Activated T-helper 2 cell treated with anti-CD3 and anti-CD28 coated beads, Interferon-gamma antibody, Interleukin-2, Interleukin-4, amounts not matched to agents 10 μg/mL and 5 μg/mL and 100 μg/mL, durations not matched to agents 14 hours and 24 hours and 36 hours (primary cell): ENCODE measurements at places on chromosomes 4 and X. TPM values are rescaled to one million over a fixed set of nuclear protein-coding genes. Genes with fewer than 3 reads are reported as not detected.

Gene USP53
- total RNA-seq = 6.6 and 7.3 TPM in 2 replicates

Gene NR0B1
- not detected in 2 replicates for total RNA-seq

Gene SSX7
- not detected in 2 replicates for total RNA-seq

GRCh38 chr4:169254546-169254983 lies 16.2 kb downstream of the SH3RF1 start:
- no peak for DNase-seq
- H3K4me3 ChIP-seq = no peak overlapping the region
- H3K36me3 ChIP-seq = no peaks in the 10 kb centered on the region
- no peaks in the 10 kb centered on the region for H3K4me1 ChIP-seq

- no peak overlapping the region for H3K4me3 ChIP-seq
- DNase-seq = no peak
- H3K36me3 ChIP-seq = no peaks in the 10 kb centered on the region
- no peak overlapping the region for H3K27ac ChIP-seq
- H3K4me1 ChIP-seq = peaks cover 1% of the 10 kb centered on the region
These were observed 3.7 kb upstream of the PHOX2B start for GRCh38 chr4:41752081-41752836.

GRCh38 chrX:30655991-30656390 lies 2.8 kb downstream of the GK start:
- H3K36me3 ChIP-seq = peaks cover 35% of the 10 kb centered on the region
- no peak for DNase-seq
- H3K27me3 ChIP-seq = no peaks in the 10 kb centered on the region
- peak overlapping the region; percentile 72 for H3K27ac ChIP-seq

DNA sequence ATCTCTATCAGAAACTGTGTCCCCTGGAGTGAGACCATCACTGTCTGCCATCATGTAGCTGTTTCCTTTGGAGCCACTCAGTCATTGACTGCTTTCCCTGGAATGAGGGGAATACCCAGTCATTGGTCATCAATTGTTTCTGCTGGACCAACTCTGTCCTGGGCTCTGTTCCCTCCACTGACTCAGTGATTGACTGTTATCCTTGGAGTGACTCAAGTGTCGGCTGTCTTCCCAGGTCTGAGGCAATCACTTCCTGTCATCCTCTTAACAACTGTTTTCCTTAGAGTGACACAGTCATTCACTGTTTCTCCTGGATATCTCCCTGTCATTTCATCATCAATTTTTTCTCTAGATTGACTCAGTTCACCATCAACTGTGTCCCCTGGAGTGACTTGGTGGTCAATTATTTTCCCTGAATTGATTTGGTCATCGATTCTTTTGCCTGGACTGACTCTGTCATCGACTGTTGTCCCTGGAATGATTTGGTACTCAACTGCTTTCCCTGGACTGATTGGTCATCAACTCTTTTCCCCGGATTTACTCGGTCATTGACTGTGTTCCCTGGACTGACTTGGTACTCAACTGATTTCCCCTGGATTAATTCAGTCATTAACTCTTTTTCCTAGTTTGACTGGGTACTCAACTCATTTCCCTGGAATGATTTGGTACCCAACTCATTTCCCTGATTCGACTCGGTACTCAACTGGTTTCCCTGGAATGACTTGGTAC lies 327.9 kb upstream of the VCX start:
- H3K36me3 ChIP-seq = no peaks in the 10 kb centered on the region
- no peak for DNase-seq
- no peak overlapping the region for H3K27ac ChIP-seq
- no peaks in the 10 kb centered on the region for H3K4me1 ChIP-seq
- H3K4me3 ChIP-seq = no peak overlapping the region

- DNase-seq = no peak
- H3K4me3 ChIP-seq = no peak overlapping the region
- H3K36me3 ChIP-seq = no peaks in the 10 kb centered on the region
- H3K27ac ChIP-seq = no peak overlapping the region
These were observed 180.3 kb upstream of the ATOH1 start for GRCh38 chr4:93648258-93648657.

GRCh38 chr4:19857380-19857779 lies 394.3 kb upstream of the SLIT2 start:
- no peaks in the 10 kb centered on the region for H3K4me1 ChIP-seq
- no peaks in the 10 kb centered on the region for H3K27me3 ChIP-seq
- H3K4me3 ChIP-seq = no peak overlapping the region
- DNase-seq = no peak
- no peaks in the 10 kb centered on the region for H3K36me3 ChIP-seq
- H3K27ac ChIP-seq = no peak overlapping the region

- peaks cover 4% of the 10 kb centered on the region for H3K36me3 ChIP-seq
- H3K27me3 ChIP-seq = no peaks in the 10 kb centered on the region
- H3K4me3 ChIP-seq = no peak overlapping the region
- no peak overlapping the region for H3K27ac ChIP-seq
These were observed 187.3 kb downstream of the MAB21L2 start for GRCh38 chr4:150769248-150769647.

DNA sequence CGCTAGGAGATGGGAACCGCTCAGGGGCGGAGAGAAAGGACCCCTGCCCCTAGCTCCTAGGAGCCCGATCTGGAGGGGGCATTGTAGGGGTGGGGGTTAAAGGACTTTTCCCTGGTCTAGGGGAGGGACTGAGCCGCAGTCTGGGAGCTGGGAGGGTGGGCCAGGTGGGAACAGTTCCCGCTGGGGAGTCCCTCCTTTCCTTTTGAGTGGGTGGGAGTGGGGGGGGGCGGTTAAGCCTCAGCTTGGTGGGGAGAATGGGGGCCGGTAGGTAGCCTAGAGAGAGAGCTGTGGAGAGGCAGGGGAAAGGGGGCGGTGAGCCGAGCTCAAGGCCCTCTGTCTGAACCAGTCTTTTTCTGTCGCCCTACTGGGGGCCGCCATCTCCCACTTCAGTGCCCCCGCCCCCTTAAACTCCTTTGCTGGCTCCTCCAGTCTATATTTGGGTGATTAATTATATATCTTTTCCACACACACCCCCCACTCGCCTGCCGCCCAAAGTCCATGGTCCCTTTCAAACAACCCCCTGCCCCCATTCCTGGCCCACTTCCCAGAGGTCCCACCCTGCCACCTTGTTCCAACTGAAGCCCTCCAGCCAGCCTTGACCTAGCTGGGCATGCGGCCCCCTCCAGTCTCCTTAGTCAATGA lies 822 bp downstream of the ZNF275 start:
- H3K27me3 ChIP-seq = peaks cover 8% of the 10 kb centered on the region
- no peak for DNase-seq
- peaks cover 37% of the 10 kb centered on the region for H3K36me3 ChIP-seq
- peak overlapping the region; percentile 71 for H3K27ac ChIP-seq

- no peaks in the 10 kb centered on the region for H3K27me3 ChIP-seq
- no peak for DNase-seq
- H3K36me3 ChIP-seq = no peaks in the 10 kb centered on the region
- H3K27ac ChIP-seq = no peak overlapping the region
- H3K4me3 ChIP-seq = no peak overlapping the region
- H3K4me1 ChIP-seq = no peaks in the 10 kb centered on the region
These were observed 116.6 kb downstream of the CPZ start for GRCh38 chr4:8709050-8709728.

- H3K27me3 ChIP-seq = peaks cover 5% of the 10 kb centered on the region
- peaks cover 10% of the 10 kb centered on the region for H3K4me1 ChIP-seq
- no peaks in the 10 kb centered on the region for H3K36me3 ChIP-seq
- no peak overlapping the region for H3K4me3 ChIP-seq
- DNase-seq = no peak
These were observed 86.3 kb downstream of the GPRIN3 start for GRCh38 chr4:89221167-89221867.

GRCh38 chrX:56783450-56783831 lies 54.4 kb downstream of the NBDY start:
- H3K4me3 ChIP-seq = no peak overlapping the region
- peaks cover 8% of the 10 kb centered on the region for H3K36me3 ChIP-seq
- no peak for DNase-seq
- no peaks in the 10 kb centered on the region for H3K27me3 ChIP-seq

GRCh38 chrX:131399678-131400428 lies 110.7 kb upstream of the IGSF1 start:
- H3K36me3 ChIP-seq = no peaks in the 10 kb centered on the region
- no peaks in the 10 kb centered on the region for H3K27me3 ChIP-seq
- H3K4me1 ChIP-seq = no peaks in the 10 kb centered on the region
- no peak overlapping the region for H3K27ac ChIP-seq

DNA sequence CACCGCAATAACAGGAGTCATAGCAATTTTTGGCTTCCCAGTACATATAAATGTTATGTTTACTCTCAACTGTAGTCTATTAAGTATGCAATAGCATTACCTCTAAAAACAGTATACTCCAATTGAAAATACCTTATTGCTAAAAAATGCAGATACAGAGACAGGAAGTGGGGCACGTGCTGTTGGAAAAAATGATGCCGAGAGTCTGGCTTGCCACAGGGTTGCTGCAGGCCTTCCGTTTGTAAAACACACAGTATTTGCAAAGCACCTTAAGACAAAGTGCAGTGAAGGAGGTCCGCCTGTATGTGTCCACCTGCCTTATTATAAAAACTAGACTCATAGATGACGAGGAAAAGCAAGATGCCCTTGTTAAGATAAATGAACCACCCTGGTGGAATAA lies 23.5 kb downstream of the CD99 start:
- H3K27me3 ChIP-seq = no peaks in the 10 kb centered on the region
- no peak overlapping the region for H3K4me3 ChIP-seq
- peaks cover 54% of the 10 kb centered on the region for H3K36me3 ChIP-seq
- DNase-seq = no peak
- peak overlapping the region; percentile 67 for H3K27ac ChIP-seq
- peaks cover 62% of the 10 kb centered on the region for H3K4me1 ChIP-seq
